ENCODE measurements at places on chromosomes 4 and X. TPM values are rescaled to one million over a fixed set of nuclear protein-coding genes. Genes with fewer than 3 reads are reported as not detected.

The OCIAD1 gene
- 93.1 TPM for total RNA-seq

DNA sequence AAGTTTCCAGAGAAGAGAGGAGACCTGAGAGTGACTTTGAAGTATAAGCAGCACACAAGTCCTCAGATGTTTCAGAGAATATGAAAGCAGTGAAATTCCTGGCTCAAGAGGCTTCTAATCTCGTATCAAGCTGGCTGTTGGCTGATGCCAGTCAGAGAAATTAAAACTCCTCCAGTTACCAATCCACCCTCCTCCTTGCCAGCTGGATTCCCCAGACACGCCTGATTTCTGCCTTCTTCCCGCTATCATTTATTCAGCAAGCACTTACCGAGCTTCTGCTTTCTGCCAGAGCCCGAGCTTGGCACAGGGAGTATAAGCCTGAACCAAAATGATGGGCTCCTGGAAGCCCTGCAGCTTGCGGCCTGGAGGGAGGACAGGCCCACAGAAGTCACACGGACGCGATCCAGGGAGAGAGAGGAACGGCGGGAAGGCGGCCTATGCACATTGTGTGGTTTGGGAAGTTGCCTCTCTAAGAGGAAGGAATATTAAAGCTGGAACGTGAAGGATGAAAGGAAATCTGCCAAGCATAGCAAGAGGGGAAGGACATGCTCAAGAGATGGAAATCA lies 102.4 kb upstream of the TBL1X start:
- no peak for ATAC-seq

The ENPEP gene
- total RNA-seq = 0.40 TPM

- no peak for ATAC-seq
Measured at GRCh38 chr4:139749338-139749737, 83.7 kb downstream of the MGST2 start.

The RHOXF2 gene
- total RNA-seq = not detected

The WNK3 gene
- 0.40 TPM for total RNA-seq

The TCEAL2 gene
- not detected for total RNA-seq

The C4orf51 gene
- total RNA-seq = not detected

GRCh38 chr4:113810906-113811305 lies 49.4 kb upstream of the CAMK2D start:
- ATAC-seq = no peak

DNA sequence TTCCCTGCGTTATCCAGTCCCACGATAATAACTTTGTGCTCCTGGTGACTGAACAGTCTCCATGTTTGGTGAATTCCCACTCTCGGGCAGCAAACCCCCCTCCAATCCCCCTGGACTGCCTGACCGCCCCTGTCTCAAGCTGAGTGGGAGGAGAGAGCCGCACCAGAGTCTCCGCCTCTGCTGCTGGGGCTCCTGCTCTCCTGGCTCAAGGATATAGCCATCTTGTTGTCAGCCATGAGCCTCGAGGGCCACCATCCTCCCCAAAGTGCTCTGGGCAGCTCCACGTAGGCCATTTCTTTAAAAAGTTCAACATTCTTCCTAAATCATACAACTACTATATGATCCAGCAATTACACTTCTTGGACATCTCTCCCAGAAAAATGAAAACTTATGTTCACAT lies 49.3 kb upstream of the PGRMC1 start:
- no peak for ATAC-seq

The PGRMC1 gene
- 45.1 TPM for total RNA-seq

Data from esophagus mucosa (tissue), 1 donor.